RCC 7860 (cell line): ENCODE measurements at places on chromosomes 6 and 20.
A peak's percentile ranks its signal among the peaks of the same experiment; 100 is the strongest.

- DNase-seq, result peak; percentile 95
Observed at GRCh38 chr6:141326426-141326825, 806.3 kb upstream of the GJE1 start.

GRCh38 chr20:11429168-11429567 lies 488.5 kb upstream of the BTBD3 start:
- peak; percentile 71 for DNase-seq

DNA sequence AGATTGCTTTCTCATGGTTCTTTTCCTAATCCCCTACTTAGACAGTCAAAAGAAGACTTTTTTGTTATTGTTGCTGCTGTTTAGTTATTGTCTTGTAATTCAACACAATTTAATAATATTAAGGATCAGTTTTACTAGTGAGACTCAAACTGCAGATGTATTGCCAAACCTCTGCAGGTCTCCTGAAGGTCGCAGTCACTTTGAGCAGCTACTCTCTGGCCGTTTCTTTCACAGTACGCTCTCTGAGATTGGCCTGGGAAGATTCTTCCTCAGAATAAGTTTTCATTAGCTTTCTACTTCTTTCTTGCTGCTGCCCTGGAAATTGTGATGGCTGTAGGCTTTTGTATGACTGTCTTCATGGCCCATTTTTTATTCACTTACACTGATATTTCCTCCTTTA lies 930.8 kb downstream of the QKI start:
- no peak for DNase-seq

- no peak for DNase-seq
Observed at GRCh38 chr20:61785567-61785816, 280.2 kb downstream of the TAF4 start.

DNA sequence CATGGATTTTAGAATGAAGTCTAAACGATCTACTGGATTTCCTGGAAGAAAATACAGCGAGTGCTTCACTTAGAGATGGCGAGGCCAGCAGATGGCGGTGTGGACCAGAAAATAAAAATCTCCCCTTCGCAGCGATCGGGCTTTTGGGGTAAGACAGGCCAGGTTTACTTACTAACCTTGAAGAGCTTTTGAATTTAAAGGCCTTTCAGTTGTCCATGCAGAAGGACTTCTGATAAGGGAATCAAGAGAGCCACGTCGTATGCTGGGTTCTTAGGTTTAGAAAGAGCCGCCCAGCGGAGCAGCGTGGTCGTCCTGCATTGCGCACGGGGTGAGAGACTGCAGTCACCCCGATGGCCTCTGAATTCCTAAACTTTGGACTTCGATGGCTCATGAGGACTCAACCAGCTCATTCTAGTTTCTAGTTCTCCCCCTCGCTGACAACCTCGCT lies 125.2 kb upstream of the RALGAPA2 start:
- peak; percentile 14 for DNase-seq

DNA sequence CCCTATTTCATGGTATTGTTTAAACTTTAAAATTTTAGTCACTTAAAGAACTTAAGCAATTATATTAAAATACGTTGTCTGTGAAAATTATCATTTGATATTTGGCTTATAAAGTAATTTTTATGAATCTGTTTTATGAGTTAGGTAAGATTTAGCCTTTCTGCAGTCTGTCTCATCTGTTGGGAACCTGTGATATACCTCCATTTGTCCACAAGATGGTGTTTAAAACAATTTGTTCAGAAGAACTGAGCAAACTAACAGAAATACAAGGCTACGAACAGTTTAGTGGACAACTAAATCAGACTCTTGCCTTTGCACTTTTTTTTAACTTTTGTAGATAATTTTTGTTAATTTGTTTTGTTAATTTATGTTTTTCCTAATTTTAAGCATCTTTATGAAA lies 92.4 kb downstream of the COL9A1 start:
- DNase-seq, result peak; percentile 8

DNA sequence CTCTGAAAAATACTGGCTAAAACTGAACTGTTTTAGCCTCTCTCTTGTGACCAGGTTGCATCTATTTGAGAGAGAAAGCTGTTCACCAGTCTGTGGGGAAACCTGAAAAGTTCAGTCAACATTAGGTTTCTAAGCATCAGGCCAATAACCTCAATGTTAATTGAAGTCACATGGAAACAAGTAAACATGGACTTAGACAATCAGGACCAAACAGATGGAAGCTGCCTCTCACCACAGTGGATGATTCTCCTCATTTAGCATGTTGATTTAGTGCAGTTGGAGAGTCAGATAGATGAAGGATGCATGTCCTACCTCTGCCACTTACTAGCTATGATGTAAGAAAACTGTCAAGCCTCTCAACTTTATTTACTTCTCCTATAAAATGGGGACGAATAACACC lies 18.2 kb downstream of the SCGN start:
- no peak for DNase-seq

GRCh38 chr6:52840763-52841585 lies at the start of gene GSTA5:
Gene GSTA5 (minus strand): TSS chr6:52840813.
- DNase-seq, result peak; percentile 5

DNA sequence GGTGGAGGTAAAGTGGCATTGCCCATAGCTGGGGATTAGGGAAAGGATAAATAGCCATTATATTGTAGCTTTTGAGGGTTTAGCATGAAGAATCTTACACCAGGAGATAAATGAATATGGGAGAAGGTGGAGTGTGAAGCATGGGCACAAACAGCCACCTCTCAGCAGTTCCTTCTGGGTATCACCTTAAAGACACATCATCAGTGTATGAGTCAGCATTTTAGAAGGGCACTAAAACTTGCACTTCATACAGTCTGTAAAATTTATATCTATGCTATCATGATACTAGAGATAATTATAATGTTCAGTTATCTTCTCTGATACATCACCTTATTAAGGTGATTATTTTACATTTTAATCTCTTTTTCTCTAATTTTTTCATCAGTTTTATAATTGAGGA lies 25.3 kb downstream of the SLC35A1 start:
- no peak for DNase-seq

DNA sequence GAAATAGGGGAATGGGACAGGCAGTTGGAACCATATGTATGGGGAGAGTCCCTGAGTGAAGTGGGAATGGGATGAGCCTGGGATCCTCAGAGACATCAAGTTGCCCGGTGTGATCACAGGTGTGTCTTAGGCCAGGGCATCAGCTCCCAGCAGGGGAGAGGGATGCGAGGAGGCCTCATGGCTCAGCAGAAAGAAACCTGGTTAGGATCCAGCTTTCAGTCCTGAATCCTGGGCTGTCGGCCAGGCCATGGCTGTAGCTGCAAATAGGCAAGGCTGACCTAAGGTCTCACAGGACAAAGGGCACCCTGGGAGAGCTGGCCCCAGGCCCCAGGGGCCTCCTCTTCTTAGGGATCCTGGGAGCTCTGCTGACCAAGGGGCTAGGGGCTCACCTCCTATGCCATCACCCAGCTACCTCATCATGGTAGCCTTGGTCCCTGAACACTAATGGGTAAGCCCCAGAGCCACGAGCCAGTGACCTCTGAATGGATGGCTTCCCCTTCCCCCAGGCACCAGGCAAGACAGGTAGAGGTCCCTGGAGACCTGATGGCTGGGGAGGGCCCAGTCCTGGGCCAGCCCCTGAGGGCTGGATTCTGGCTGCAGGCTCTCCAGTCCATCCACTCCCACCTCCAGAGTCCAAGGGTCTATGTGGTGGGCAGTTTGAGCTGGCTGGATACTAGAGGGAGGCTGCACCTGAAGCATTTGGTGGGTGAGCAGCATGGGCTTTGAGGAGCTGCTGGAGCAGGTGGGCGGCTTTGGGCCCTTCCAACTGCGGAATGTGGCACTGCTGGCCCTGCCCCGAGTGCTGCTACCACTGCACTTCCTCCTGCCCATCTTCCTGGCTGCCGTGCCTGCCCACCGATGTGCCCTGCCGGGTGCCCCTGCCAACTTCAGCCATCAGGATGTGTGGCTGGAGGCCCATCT lies at the start of gene SLC22A7:
TSS of gene SLC22A7 (plus strand) at position 617 of the 921 bp plus-strand sequence. CDS start at position 716, 99 bp downstream.
- DNase-seq, result no peak

DNA sequence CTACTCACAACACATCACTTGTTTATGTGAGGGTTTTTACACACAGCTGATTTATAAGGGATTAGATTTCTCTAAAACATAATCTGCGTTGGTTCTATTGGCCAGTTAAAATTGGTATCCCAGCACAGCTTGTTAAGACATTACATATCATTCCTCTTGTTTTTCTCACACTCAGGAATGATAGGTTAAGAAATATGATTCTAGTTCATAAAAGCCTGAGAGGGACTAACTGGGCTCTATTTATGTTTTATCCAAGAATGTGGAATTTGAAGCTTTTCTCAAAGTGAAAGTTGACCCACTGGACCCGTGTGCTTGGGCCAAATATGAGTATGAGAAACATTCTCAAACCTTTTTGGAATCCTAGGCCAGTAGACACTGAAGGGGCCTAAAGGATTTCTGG lies 117.3 kb downstream of the TMEM170B start:
- DNase-seq, result no peak

GRCh38 chr6:11625302-11625701 lies 87.8 kb downstream of the TMEM170B start:
- DNase-seq, result no peak

DNA sequence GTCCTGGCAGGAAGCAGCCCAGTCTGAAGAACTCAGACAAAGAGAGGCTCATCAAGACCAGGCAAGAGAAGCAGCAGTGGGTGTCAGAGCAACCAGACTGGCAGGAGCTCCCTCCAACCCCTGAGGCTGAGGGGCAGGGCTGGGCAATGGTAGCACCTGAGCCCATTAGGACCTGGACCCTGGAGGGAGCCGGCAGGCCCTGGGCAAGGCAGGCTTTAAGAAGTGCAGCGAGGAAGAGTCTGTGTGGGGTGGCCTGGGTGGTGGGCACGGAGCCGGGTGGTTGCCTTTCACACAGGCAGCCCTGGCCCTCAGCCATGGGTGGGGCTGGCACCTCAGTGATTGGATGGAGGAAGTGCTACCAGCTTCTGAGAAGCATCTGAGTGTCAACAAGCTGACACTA lies 33.1 kb upstream of the IRF4 start:
- DNase-seq, result no peak

- no peak for DNase-seq
Observed at GRCh38 chr20:37598100-37598543, 70.4 kb upstream of the BLCAP start.

- no peak for DNase-seq
Observed at GRCh38 chr6:47163536-47163935, 121.4 kb upstream of the ADGRF1 start.

GRCh38 chr20:34185766-34186620 lies 55.2 kb upstream of the ASIP start:
- DNase-seq, result no peak

DNA sequence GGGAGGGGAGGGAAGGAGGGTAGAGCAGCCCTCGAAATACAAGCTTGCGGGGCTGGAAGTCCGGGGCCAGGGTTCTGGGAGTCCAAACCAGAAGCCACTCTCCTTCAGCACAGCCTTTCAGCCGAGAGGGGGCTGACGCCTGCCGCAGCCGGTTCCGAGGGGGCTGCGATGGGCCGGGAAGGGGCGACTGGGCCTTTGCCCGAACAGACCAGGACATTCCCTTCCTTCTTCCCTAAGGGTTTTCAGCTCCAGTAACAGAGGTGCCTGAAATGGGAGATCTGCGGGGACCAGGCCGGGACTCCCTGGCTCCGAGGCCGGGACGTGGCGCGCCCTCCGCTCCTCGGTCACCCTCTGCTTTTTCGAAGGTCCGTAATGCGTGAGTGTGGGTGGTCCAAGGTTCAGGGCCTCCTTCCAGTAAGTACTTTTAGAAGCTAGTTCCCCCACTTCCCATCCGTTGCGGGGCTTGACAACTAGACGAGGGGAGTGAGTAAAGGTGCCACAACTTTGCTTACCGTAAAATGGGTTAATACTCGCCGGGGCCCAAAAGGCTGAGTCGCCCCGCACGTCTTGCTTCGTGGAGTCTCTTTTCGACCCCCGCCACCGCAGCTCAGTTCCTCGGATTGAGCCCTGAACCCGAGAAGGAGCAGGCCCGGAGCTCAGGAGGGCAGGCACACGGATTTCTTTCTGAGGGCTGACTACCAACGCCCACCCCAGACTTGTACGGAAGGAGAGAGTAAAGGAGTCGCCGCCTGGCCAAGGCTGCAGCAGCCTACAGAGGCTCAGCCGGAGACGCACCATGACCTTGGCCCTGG lies 2.9 kb upstream of the OLIG3 start:
- DNase-seq, result no peak

GRCh38 chr6:127118298-127119101 lies at the start of gene RSPO3:
Gene RSPO3 (plus strand): TSS chr6:127118671. CDS start chr6:127119193, 522 bp downstream.
- no peak for DNase-seq

- no peak for DNase-seq
Observed at GRCh38 chr20:48944663-48945297, 23.3 kb downstream of the ARFGEF2 start.

- no peak for DNase-seq
Observed at GRCh38 chr20:36726168-36726567, 19.7 kb downstream of the NDRG3 start.

GRCh38 chr6:169938731-169939130 lies 187.3 kb downstream of the ERMARD start:
- DNase-seq, result no peak

DNA sequence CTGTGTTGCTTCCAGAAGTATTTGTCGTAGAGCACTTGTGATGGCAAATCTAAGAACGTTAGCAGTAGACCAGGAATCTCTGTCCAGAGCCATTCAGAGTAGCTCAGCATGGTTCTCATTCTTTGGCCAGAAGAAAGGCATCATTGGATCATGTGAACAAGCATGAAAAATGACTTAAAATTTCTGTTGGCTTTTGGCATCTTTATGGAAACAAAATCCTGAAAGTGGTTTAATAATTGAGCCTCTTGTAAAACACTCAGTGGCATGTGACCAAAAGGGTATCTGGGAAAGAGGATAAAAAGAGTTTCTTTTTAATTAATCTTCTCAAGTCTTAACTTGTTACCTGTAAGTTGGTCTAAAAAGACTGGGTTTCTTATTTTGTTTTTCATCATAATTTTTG lies 55.2 kb downstream of the PTPN1 start:
- DNase-seq, result no peak

DNA sequence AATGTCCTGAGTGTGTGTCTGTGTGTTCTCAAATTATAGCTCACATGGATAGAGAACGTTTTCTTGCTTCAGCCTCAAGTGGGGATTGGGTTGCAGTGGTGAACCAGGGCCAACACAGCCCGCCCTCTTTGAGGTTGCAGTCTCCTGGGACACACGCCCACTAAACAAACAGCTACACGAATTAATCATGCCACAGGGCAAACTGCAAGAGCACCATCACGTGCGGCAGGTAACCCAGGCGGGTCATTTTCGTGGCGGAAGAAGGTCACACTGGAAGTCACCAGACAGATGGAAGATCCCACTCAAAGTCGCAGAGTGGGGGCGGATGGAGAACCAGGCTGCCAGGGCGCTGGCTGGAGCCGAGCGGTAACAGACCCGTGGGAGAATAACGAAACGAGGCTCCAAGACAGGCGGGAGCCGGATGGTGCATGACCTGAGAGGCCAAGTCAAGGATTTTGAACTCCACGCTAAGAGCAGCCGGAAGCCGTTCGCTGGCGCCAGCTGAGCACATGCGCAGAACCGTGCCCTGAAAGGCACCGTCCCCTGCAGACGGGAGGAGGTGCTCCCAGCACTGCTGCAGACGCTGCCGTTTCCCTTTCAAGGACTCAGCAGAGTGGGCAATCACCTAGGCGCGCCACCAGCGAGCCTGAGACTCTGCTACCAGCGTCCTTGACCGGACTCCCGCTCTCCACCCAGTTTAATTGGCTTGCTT lies 10.7 kb downstream of the DLL1 start:
- DNase-seq, result no peak

- no peak for DNase-seq
Observed at GRCh38 chr6:169445661-169446581, 192.3 kb upstream of the THBS2 start.
